Neural progenitor cell (in vitro differentiated cells): ENCODE measurements at places on chromosomes 3 and 15.

- DNase-seq, result no peak
These were observed 73.8 kb upstream of the HEG1 start for GRCh38 chr3:125129512-125129997.

- DNase-seq, result no peak
These were observed 103.8 kb upstream of the CFAP20DC start for GRCh38 chr3:59153648-59154047.

GRCh38 chr15:55587321-55588069 is 650 bp downstream of the PYGO1 start:
- peak; percentile 79 for DNase-seq

DNA sequence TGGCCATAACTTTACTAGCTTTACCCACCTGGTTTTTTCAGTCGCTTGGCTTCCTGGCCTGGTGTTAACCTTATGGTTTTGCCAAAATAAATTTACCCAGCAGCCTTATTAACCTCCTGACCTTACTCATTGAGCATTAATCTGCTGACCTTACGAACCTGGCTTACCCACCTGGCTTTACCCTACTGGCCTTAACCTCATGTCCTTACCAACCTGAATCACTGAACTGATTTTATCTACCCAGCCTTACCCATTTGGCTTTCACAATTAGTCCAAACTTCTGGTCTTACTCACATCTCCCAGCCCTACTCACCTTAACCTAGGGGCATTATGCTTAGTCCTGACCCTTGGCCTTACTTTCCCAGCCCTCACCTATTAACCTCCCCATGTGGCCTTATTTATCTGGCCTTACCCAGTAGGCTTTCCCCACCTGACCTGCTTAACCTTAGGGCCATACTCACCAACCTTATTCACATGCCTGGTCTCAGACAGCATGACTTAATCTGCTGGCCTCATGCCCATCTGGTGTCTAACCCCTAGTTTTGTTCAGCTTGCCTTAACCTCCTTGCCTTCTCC is 93.4 kb downstream of the IL12A start:
- no peak for DNase-seq

DNA sequence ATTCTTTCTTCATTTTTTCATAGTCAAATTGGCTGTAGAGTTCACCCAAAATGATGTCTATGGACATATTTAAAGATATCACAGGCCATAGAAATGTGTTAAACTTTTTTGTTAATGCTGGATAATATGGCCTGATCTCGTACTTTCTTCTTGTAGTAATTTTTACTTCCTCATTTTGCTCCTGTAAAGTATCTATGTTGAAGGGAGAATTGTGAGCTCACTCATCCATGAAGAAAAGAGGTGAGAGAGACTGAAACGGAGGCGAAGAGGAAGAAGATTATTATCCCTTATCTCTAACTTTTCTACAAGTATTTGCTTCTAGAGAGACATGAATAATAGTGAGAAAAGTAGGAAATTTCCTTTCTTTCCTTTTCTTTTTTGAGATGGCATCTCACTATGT is 613.8 kb upstream of the TBL1XR1 start:
- DNase-seq, result no peak

GRCh38 chr3:100084100-100084806 is 30.0 kb downstream of the FILIP1L start:
- no peak for DNase-seq

- no peak for DNase-seq
These were observed 239.3 kb downstream of the FEZF2 start for GRCh38 chr3:62134061-62134496.

GRCh38 chr3:67335813-67336212 is 318.6 kb downstream of the SUCLG2 start:
- DNase-seq, result no peak

GRCh38 chr15:40923551-40923950 is 5.6 kb upstream of the DLL4 start:
- no peak for DNase-seq

- DNase-seq, result no peak
These were observed 170.5 kb downstream of the CTNNB1 start for GRCh38 chr3:41369838-41370237.

- DNase-seq, result no peak
These were observed 28.0 kb downstream of the RFTN1 start for GRCh38 chr3:16485395-16485992.

- peak; percentile 27 for DNase-seq
These were observed 136.2 kb downstream of the LRTM1 start for GRCh38 chr3:54791501-54792156.

- no peak for DNase-seq
These were observed 97.2 kb upstream of the CTNNB1 start for GRCh38 chr3:41102053-41102556.

GRCh38 chr3:51958603-51959521 is 3.7 kb downstream of the GPR62 start:
- no peak for DNase-seq

GRCh38 chr3:157059181-157059580 is 100.8 kb downstream of the CCNL1 start:
- DNase-seq, result no peak

DNA sequence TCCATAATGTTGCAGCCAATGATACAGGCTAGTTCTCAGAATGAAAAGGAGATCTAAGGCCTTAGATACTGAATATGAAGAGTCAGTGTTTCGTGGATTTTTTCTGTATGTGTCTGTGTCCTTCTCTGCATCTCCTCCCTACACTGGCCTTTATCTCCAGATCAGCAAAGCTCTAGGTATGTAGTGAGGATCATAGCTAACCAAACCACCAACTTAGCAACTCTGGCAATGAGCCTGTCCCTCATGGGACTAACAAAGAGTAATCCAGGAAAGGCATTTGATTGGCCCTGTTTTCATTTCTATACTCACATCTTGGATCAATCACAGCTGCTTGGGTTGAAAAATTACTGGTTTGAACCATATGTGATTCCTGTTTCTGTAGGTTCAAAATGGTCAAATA is 18.6 kb upstream of the CNTN3 start:
- DNase-seq, result no peak

GRCh38 chr15:74795966-74796625 is 14.2 kb downstream of the CSK start:
- no peak for DNase-seq

DNA sequence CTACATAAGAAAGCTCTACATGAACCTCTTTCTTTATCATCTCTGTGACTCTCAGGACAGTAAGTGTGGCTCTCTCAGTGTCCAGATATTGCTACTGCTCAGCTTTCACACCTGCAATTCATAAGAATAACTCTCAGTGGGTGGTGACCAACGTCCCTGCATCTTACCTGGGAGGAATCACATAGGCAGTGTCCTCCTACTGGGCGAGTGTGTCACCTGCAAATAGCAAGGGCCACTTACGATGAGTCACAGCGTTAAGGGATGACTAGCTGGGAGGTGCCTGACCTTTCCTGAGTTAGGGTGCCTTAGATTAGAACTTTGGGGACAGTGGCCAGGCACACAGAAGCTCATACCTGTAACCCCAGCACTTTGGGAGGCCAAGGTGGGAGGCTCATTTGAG is 90.8 kb upstream of the C3orf80 start:
- no peak for DNase-seq

DNA sequence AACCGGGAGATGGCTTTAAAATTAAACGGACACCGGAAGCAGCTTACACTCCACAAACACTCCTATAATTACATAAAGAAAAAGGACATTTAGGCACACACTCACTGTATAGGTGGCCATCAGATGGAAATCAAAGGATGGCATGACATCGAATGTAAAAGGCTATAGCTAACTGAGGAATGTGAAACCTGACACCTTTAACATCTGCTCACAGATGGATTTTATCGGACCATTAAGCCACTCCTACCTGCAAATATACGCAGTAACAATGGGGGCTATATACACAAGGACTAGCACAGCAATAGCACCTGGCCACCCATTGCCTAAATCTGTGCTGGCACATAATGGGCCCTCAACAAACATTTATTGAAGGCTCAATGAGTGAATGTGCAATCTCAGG is 14.5 kb upstream of the RBSN start:
- DNase-seq, result no peak
